ENCODE measurements at places on chromosomes 3 and 15.

- DNase-seq: no peak
These were observed 143.1 kb upstream of the CHRNA7 start for GRCh38 chr15:31887246-31887645.

DNA sequence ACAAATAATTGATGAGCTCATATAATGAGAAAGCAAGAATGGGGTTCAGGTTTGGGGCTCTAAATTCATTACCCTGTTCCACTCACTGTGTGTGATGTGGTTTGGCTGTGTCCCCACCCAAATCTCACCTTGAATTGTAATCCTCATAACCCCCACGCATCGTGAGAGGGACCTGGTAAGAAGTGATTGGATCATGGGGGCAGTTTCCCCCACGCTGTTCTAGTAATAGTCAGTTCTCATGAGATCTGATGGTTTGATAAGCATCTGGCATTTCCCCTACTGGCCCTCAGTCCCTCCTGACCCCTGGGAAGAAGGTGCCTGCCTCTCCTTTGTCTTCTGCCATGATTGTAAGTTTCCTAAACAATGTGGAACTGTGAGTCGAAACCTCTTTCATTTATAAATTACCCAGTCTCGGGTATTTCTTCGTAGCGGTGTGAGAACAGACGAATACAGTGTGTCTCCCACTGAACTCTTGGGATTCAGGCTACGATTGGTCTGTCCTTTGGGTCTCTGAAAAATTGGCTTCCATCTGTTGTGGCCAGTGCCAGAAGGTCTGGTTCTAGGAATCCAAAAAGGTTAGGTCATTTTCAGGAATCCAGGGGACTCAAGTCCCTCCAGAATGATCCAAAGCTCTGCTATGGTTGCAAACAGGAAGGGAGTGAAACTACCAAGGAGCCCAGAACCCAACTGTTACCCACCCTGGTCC is 87.7 kb downstream of the XXYLT1 start:
- no peak for DNase-seq

DNA sequence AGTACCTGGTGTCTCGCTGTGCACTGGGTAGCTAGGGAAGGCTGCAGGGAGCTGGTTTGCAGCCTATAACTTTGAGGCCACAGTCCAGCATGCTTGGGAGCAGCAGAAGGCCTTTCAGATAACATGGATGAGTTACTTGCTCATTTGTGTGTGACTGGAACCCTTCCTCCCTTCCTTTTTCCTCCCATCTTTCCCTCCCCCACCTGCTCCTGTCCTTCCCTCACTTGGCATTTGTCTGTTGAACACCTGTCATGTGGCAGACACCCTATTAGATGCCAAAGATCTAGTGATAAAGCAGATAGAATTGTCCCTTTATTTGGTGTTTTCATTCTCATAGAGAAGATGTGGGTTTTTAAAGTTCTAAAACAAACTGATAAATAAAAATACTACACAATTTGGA is 71.6 kb downstream of the LRTM1 start:
- no peak for DNase-seq

DNA sequence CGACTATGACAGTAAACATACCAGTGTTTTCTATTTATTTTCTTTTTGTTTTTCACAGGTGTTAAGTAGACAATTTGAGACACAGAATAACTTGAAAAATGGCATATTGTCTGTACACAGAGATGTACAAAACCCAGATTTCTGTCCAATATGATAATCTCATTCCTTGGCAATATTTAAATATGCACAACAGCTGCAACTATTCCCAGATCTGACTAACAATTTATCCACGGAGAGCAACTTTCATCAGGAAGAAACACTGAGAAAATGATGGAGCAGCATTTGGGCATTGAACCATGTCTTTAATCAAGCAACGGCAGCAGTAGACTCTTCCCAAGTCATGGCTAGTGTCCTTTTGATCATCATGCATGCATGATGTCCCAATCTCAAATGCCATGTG is 452.6 kb downstream of the ZPLD1 start:
- DNase-seq: no peak

GRCh38 chr15:36495456-36495991 is 83.9 kb upstream of the CDIN1 start:
- DNase-seq: no peak

- no peak for DNase-seq
These were observed 6.7 kb upstream of the SEC13 start for GRCh38 chr3:10327592-10327991.

DNA sequence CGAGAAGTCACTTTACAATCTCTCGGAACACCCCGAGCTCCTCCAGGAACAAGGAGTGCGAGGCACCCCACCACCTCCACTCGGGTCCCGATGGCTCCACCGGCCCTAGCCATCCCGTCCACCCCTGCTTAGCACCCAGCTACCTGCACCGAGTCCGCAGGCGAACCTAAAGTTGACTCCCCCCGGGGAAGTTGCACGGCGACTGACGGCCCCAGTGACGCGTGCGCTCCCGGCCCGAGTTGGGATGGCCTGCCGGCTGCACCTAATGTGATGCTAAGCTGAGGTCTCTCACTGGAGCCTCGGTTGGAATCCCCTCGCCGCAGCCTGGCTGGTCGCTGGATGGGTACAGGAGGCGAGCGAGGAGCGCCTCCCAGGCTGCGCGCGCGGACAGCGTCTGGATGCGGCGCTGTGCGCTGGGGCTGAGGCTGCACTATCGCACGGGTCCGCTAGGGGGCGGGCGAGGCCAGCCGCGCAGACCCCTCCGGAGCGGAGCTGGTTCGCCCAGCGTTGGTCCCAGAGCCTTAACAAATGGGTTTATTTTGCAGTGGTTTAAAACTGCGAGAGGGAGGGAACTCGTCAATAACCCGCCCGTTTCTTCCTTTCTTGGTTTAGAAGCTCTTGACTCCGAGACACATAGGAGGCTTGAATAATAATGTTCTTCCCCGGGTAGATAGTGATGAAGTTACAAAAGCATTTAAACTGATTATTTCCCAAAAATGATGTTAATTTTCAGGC is at the start of gene OXTR:
Gene OXTR, minus strand, starts transcription at position 526 of the 735 bp plus-strand sequence. CDS start 1,426 bp downstream, outside the sequence.
- DNase-seq: no peak

GRCh38 chr3:142853270-142854168 is 35.4 kb downstream of the PCOLCE2 start:
- DNase-seq: no peak

- no peak for DNase-seq
These were observed 4.3 kb downstream of the SLC6A20 start for GRCh38 chr3:45792036-45792435.

DNA sequence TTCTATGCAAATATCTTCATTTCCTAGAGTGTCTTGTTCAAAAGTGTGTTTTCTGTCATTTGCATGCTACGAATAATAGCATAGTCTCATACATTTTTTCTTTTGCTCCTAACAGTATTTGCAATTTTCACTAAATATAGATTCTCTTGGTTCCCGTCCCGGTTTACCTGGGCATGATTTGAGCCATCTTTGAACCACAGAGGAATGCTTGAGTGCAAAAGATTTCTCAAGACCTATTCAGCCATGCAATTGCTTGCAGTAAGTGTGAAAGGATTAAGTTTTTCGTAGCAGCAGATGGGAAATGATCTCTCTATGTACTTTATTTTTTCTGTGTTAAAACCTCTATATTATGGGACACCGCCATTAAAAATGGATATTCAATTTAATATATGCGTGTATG is 733.0 kb downstream of the ZPLD1 start:
- no peak for DNase-seq

DNA sequence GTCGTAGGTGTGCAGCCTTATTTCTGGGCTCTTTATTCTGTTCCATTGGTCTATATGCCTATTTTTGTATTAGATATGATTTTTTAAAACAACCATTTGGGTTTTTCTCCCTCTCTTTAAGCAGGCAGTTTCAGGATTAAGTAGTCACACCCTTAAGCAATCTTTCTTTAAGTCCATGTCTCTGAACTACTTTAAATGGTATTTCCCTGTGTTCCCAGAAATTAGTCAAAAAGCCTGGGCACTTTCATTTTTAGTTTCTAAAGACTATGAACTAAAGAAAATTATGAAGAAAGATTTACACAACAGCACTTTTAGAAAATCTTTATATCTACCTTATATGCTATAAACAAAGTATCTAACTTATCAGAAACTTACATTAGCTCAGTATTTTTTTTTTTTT is 110.3 kb downstream of the FAIM start:
- DNase-seq: no peak

- DNase-seq: no peak
These were observed 34.8 kb downstream of the CCDC80 start for GRCh38 chr3:112606098-112606497.

- DNase-seq: no peak
These were observed 120.7 kb downstream of the VGLL4 start for GRCh38 chr3:11522953-11523571.

DNA sequence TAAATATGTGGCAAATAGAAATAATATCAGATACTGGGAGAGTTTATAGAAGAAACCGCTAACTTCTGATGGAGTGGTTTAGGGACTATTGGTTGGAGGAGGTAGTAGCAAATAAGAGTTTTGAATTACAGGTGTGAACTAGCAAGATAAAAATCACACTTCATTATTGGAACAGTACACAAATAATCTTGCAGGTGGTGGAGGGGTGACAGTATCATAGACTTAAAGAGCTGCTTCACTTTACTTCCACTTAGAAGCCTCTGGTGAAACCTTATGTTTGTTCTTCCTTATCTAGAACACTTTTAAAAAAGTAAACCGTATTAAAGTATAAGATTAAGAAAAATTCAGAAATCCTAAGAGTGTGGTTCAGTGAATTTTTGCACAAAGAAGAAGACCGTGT is 69.4 kb downstream of the MEF2A start:
- DNase-seq: no peak

GRCh38 chr15:85748176-85748575 is 46.5 kb downstream of the KLHL25 start:
- DNase-seq: no peak

DNA sequence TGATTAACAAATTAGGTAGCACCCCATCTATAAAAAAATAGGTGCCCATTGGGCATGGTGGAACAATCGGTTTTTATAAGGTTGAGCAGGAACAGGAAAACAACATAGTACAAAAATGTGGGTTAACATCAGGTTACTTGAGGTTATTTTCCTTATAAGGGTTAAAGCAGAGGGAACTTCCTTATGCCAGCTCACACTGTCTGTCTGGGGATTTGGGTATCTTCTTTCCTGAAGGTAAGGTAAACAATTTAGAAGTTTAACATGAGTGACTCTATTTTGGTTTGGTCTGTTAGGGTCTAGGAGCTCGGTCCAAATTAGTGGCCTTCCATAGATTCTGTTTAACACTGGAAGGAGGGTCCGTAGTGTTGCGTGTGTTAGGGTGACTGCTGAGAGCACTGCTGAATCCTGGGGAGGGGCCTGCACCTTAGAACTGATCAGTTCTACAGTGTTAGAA is 14.7 kb downstream of the CHD2 start:
- no peak for DNase-seq

- DNase-seq: no peak
These were observed 24.8 kb upstream of the PDCD6IP start for GRCh38 chr3:33773637-33774036.

DNA sequence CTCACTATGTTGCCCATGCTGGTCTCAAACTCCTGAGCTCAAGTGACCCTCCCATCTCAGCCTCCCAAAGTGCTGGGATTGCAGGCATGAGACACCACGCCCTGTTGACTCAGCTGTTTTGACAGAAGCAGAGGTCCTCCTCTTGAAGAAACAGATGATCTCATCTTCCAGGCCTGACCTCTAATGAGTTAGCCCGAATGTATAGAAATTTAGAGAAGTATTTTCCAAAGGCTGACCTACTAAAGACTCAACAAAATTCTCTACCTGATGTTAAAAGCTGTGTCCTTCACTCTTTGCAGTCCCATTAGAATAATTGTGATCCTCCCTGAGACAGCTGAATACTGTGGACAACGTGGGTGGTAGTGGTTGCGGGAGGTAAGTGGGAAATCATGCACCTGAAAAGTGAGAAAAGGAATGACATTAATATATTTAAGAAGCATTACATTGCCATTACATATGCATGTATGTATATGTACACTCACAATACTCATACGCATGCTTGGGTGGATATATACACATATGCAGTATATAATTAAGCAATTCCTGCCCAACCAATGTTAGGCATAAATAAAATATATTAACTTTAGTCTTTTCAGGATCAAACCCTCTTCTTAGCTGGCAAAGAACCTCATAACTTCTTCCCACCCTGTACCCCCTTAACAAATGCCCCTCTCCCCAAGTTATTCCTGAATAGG is 204.6 kb upstream of the NR2F2 start:
- DNase-seq: no peak

- DNase-seq: no peak
These were observed 42.0 kb downstream of the CD86 start for GRCh38 chr3:122097141-122097540.

DNA sequence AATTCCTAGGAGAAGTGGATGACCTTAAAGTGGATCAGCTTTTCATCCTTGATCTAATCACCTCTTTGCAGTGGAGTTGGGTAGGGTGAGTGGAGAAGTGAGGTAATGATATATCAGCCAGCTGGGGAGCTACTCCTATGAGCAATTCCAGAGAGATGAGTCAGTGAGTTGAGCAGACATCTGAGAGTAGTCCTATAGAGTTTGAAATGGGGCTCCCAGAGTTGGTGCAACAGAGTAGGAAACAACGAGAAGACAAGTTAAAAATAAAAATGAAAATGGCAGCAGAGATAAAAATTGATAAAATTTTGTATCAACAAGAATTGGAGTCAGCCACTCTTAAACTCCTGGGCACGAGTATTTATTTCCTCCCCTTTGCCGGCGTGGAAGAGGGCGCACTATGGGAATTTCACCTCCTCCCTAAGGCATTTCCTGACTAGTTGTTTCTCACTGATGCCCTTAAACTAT is 150.8 kb upstream of the DPH6 start:
- no peak for DNase-seq

- DNase-seq: no peak
These were observed 75.5 kb downstream of the NEDD4 start for GRCh38 chr15:55917881-55918296.

GRCh38 chr3:128226795-128227395 is 73.6 kb downstream of the EEFSEC start:
- DNase-seq: no peak

GRCh38 chr3:11582191-11582968 is 61.3 kb downstream of the VGLL4 start:
- no peak for DNase-seq

- DNase-seq: no peak
These were observed 29.7 kb downstream of the USP13 start for GRCh38 chr3:179682426-179683080.

GRCh38 chr3:144770281-144770680 is 798.7 kb downstream of the DIPK2A start:
- DNase-seq: no peak

GRCh38 chr3:99425930-99426329 is 212.5 kb upstream of the COL8A1 start:
- DNase-seq: no peak

DNA sequence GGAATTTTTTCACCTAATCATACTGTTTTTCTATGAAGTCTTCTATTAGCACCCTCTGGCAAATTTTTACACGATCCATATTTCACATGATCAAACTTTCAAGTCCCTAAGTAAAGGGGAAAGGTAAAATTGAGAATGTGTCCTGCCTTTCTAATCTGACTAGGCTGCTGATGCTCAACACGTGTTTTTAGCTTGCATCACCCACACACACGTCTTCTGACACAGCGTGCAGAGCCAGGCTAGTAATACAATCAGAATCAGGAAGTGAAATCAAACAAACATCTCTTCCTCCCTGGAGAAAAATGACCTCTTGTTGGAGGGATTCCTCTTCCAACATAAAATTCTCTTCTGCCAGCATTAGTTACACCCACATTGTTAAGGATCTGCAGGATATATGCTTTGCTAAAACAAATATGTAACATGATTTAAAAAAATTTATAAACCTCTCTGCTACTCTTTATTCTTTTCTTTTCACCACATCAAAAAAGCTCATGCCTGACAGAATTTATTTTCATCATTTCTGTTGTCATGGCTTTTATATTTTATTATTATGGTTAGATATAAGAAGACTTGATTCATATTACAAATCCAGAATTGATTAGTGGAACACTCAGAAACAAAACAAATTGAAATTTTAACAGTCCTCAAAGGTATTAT is 122.4 kb downstream of the RAP2B start:
- DNase-seq: no peak

Data from NCI-H1436 treated with DMSO at 0.1 percent for 48 hours (cell line).